ENCODE measurements at places on chromosomes 13 and 19. TPM values are rescaled to one million over a fixed set of nuclear protein-coding genes. Genes with fewer than 3 reads are reported as not detected.

ZNF829 gene
- 2.1 TPM for total RNA-seq

GRIN2D gene
- total RNA-seq, result 2.4 TPM

- no peak for DNase-seq
Measured at GRCh38 chr19:31331536-31331935, 17.7 kb downstream of the TSHZ3 start.

GRCh38 chr13:57629821-57630235, 1.7 kb upstream of the PCDH17 start:
- peak; percentile 81 for DNase-seq

DNA sequence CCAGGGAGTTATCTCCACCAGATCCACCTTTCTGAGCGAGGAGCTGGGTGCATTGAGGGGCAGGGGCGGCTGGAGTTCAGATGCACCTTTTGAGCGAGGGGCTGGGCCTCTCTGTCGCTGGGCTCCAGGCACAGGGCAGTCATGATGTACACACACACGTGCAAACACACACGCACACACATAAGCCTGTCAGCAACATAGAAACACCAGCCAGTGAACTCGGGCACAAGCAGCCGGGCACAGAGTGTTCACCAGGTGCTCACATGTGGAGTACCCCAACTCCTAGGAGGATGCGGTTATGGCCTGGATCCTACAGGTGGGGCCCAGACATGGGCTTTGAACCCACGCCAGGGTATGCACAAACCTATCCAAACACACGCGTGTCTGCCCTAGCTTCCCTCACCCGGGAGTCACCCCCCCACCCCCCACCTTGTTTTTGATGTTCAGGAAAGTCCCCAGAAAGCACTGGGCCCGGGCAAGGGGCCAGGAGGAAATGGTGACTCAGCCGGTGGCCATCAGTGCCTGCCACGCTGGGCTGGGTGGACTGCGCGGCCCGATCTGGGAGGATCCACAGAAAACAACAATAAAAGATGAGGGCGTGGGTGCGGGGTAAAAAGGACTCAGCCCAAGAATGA, 13.3 kb downstream of the ARRDC2 start:
- DNase-seq, result no peak

Measured in chondrocyte (in vitro differentiated cells).